ENCODE measurements at places on chromosomes 3 and 15.

- DNase-seq: no peak
These were observed 117.3 kb upstream of the UBE3A start for GRCh38 chr15:25556136-25556535.

- no peak for DNase-seq
These were observed 93.5 kb upstream of the NR2F2 start for GRCh38 chr15:96237002-96237401.

GRCh38 chr15:88872706-88873105 is 22.6 kb downstream of the HAPLN3 start:
- DNase-seq: no peak

DNA sequence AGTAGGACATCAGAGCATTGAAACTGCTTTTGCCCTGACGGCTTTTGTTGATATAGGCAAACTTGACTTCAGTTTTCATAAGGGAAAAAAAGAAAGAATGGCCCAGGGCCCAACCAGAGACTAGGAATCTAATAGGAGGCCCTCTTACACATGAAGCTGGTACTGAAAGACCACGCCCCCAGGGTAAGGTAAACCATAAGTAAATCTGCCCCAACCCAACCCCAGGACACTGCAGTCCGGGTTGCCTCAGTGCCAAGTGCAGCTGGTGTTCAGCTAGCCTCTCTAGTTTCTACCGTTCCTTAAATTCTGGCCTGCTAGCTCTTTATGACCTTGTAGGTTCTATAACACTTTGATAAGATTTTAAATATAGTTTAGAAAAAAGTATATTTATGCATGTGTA is 136.7 kb downstream of the AQP9 start:
- DNase-seq: no peak

- DNase-seq: peak; percentile 13
These were observed 218.5 kb downstream of the BBX start for GRCh38 chr3:107740992-107741896.

DNA sequence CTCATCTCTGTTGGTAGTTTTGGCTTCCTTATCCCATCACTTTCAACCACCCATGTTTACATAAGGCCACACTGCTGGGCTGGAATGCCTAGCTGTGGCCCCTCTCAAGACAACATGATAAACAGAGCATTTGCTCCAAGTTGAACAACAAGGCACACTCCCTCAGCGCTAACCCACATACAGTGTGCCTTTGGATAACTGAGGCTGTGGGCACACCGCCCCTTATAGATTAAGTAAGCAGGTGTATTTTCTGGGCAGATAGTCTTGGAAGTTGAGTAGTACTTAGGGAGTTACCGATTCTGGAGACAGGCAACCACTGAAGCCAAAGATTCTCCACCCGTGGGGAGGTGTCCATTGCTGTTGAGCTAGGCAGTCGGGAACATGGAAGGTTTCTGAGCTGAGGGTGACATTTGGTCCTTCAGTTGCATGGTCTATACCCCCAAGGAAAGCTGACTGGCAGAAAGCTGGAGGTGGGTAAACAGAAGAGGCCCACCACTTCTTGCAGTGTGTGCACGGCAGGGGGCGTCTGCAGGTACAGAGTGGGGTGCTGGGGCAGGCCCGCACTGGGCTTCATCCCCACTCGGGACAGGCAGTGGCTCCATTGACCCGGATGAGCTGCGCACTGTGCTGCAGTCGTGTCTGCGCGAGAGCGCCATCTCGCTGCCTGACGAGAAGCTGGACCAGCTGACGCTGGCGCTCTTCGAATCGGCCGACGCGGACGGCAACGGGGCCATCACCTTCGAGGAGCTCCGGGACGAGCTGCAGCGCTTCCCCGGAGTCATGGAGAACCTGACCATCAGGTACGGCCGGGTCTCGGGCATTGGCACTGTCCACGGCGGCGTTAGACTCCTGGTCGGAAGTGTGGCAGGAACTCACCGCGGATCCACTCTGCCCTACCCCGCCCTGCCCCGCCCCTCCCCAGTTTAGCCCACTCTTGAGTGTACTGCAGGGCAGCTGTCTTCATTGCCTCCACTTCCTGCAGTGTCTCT is 16.8 kb downstream of the NOX5 start:
- DNase-seq: peak; percentile 8

DNA sequence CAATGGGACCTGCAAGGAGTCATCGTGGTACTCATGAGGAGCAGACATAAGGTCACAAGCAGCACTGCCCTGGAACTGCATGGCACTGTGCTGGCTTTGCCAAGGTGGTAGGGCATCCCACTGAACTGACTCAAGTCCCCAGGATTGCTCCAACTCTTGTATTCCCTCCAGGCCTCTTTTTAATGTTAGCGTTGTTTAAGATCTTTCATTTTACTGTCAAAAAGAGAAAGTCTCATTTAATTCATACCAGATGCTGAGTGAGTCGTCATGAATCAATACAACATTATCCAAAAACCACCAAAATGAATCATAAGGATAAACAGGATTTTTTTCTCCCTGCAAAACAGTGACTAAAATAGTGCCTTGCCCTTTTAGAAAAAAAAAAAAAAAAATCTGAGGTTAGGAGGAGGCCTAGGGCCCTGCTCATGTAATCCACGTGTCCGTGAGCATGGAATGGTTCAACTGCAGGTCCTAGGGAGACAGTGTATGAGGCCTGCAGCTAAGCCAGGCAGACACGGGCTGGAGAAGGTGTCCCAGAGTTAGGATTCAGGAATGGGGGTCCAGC is 36.7 kb upstream of the BLM start:
- peak; percentile 9 for DNase-seq

GRCh38 chr15:31660816-31661215 is 334.2 kb downstream of the KLF13 start:
- no peak for DNase-seq
